EL (cell line): ENCODE measurements at places on chromosomes 3 and 15.

GRCh38 chr15:35603301-35603700 lies 57.3 kb upstream of the DPH6 start:
- DNase-seq, result peak; percentile 23

DNA sequence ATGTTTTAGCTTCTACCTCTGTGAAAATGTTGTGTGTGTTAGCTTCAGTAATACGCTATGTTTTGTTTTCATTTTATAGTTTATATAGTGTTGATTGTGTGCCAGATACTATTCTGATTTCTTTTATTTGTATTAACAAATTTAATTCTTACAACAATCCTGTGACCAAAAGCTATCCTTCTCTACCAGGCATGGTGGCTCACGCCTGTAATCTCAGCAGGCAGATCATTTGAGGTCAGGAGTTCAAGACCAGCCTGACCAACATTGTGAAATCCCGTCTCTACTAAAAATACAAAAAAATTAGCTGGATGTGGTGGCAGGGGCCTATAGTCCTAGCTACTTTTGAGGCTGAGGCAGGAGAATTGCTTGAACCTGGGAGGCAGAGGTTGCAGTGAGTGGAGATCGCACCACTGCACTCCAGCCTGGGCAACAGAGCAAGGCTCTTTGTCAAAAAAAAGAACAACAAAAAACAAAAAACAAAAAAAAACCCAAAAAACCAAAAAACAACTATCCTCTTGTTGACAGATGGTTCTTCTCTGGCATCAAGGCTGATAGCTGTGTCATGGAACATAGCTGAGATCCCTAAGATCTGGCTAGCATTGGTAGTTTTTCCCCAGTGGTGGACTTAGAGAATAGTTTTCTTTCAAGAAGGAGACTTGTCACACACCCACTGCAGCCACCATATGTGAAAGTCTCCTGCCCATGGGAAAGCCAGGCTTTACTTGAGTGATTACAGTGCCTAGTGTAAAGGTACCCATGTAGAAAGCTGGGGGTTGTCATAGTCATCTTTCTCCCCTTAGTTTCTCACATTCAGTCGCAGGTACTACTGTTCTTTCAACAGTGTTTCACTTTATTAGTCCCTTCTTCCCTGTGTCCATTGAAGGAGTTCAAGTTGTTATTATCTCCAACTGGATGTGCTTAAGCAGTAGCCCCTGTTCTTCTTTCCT lies 116.5 kb downstream of the UBE2E2 start:
- peak; percentile 13 for DNase-seq

DNA sequence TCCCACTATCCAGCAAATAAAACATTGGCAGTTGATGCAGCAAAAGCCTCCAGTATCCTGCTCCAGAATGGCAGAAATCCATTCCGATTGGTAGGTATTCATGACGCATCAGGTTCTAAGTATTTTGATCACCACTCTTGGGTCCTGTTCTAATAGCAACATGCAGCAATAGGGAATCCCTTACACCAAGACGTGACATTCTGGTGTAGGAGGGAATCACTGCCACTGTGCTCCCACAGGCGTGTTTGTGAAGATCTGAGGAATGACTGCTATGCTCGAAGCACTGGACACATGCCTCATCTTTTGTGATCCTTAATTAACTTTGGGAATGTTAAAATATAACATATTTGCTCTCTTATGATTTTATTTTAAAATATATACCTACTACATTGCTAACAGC lies 552.9 kb downstream of the MECOM start:
- no peak for DNase-seq

GRCh38 chr15:91488452-91488851 lies 365.1 kb upstream of the SLCO3A1 start:
- no peak for DNase-seq

- DNase-seq, result no peak
Measured at GRCh38 chr3:51719410-51720025, 12.7 kb downstream of the GRM2 start.

GRCh38 chr3:131806736-131807135 lies 228.1 kb downstream of the CPNE4 start:
- no peak for DNase-seq

DNA sequence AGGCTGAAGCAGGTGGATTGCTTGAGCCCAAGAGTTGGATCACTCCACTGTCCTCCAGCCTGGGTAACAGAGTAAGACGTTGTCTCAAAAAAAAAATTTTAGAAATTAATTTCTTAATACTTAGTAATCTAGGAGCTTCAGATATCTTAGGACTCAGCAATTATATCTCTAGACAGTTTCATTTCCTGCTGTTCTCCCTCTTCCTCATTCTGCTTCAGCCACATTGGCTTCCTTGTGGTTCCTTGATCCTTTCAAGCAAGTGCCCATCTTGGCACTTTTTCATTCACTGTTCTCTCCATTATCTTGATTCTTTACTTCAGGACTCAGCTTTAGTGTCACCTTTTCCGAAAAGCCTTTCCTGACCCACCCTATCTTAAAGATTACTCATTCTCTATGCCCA lies 22.5 kb downstream of the TMEM202 start:
- no peak for DNase-seq

DNA sequence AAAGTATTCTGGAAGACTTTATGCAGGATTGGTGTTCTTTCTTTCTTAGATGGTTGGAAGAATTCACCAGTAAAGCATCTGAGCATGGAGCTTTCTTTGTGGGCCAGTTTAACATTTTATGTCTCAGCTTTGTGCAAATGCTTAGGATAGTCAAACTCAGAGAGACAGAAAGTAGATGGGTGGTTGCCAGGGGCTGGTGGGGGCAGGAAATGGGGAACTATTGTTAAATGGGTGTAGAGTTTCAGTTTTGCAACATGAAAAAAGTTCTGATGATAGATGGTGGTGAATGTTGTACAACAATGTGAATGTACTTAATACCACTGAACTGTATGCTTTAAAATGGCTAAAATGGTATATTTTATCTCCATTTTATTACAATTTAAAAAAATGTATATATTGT lies 24.8 kb downstream of the SPCS1 start:
- DNase-seq, result no peak

GRCh38 chr3:178043084-178043483 lies 493.2 kb upstream of the KCNMB2 start:
- no peak for DNase-seq

GRCh38 chr3:182809531-182809930 lies 16.2 kb downstream of the ATP11B start:
- DNase-seq, result peak; percentile 41

- DNase-seq, result no peak
Measured at GRCh38 chr15:59251001-59251845, 44.6 kb downstream of the LDHAL6B start.

DNA sequence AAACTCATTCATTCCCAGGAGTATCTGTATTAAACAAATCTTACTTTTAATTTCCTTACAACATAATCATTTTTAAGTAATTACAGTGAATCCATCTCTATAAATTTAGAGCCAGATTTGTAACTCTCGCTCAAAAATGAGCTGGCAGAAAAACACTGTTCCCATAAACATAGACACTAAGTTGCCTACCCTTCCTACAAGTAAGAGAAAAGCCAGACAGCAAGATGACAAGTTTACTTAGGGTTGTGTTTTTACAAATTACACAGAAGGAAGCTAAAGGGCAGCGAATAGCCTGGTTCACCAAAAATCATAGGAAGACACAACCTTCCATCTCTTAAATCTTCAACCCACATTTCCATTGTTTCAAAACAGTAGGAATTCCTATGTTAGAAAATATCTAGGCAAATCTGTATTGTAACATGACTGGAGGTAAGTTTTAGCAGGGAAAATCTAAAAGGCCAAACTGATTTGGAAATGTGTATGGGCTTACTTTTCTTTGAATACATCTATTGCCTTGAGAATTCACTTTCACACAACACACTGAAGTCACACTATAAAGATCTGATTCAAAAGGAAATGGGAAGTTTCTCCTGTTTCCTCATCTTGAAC lies 21.7 kb downstream of the HERC1 start:
- no peak for DNase-seq

DNA sequence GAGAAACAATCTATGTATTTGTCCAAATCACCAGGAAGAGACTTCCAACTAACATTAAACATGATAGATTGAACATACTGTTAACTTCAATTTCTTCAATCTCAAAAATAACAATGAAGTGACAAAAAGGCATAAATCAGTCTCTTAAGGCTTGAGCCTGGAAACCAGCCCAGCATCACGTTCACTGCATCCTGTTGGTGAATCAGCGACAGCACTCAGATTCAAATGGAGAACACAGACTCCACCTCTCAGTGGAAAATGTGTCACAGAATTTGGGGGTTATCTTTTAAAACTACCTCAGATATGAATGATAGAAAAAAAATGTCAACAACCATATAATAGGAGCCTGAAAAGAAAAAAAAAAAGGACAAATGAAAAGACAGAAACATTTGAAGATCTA lies 212.0 kb downstream of the MINAR1 start:
- DNase-seq, result peak; percentile 86

GRCh38 chr3:33915796-33916546 lies 117.5 kb downstream of the PDCD6IP start:
- DNase-seq, result peak; percentile 16

GRCh38 chr3:128313071-128313725 lies 153.5 kb downstream of the DNAJB8 start:
- DNase-seq, result no peak

- no peak for DNase-seq
Measured at GRCh38 chr15:25596644-25597562, 158.1 kb upstream of the UBE3A start.

GRCh38 chr3:177473184-177473583 lies 275.9 kb upstream of the TBL1XR1 start:
- DNase-seq, result no peak

GRCh38 chr15:64029633-64030032 lies 16.7 kb downstream of the DAPK2 start:
- no peak for DNase-seq

GRCh38 chr3:129005526-129006303 lies 4.6 kb downstream of the EFCC1 start:
- DNase-seq, result peak; percentile 34

DNA sequence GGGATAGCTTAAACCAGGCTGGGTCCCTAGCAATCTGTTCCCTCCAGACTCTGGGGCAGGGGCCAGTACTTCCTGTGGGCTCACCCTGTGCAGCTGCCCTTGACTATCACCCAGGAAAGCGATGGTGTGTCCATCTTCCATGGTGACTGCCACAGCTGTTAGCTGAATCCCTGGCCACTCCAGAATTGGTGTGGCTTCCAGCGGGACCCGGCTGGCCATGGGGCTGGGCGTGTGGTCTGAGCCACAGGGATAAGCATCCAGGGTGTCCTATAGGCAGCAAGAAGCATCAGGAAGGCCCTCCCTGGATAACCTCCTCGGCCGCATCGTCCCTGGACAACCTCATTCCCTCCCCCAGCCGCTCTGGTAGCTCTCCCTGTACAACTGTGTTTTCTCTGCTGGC lies 7.2 kb downstream of the PLXNB1 start:
- no peak for DNase-seq

DNA sequence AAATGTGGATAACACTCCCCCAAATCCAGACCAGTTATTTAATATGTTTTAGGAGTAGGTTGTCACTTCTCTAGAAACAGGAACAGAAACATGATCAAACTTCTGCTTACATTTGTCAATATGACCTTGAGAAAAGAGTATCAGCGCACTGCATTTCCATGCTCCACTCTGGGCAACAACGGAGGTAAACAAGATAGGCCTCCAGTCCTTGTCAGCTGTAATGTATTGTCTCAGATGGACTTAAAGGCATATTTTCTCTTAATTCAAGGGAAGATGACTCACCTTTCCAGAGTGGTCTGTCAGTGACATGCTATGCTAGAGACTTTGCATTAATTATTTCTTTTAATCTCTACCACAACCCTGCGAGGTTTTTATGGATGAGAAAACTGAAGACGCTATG lies 51.6 kb upstream of the TCF12 start:
- peak; percentile 12 for DNase-seq

DNA sequence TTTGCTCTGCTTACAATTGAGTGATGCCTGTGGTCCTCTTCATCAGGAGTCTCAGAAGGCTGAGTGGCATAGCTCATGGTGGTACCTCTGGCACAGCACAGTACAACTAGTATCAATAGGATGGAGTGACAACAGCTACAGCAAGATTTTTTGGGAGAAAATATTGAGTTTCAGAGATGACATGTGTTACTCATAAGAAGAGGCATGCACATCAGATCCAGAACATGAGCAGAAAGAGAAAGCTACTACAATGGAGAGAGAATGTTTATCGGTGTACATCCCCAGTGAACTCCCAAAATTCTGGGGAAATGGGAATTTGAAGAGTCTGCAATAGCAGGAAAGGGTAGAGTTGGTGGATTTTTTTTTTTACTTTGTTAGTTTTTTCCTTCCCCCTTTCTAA lies 130.5 kb upstream of the MB21D2 start:
- no peak for DNase-seq

DNA sequence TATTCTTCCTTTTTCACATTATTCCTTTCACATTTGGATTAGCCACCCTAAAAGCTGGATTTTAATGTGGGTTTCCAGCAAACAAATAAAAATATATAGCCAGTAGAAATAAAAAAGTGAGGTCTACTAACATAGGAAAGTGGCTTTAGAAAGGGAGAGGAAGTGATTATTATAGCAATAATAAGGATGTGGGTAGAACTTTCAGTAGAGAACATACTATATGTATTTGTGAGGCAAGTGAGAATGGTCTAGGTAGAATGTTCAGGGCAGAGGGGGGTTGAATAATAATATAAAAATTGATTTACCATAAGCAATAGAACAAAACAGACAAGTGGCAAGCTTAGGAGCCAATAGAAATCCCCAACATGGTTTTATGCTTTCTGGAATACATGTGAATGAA lies 88.6 kb downstream of the NR1I2 start:
- no peak for DNase-seq

DNA sequence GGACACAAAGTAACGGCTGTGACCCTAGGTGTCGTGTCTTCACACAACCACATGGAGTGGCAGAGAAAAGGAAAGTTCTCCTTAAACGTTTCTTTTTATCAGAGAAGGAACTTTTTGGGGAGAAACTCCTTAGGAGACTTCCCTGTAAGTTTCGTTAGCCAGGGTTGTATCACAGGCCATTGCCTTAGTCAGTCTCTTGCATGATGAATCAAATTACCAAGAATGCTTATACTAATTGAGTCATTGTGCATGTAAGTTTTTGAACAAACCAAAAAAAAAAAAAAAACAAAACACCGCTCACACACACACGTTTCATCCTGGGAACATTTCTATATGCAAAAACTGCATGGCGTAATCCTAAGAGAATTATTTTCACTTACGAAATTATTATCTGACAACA lies 150.4 kb upstream of the SATB1 start:
- no peak for DNase-seq
